ENCODE measurements at places on chromosomes 16 and 17. TPM values are rescaled to one million over a fixed set of nuclear protein-coding genes. Genes with fewer than 3 reads are reported as not detected.

DNA sequence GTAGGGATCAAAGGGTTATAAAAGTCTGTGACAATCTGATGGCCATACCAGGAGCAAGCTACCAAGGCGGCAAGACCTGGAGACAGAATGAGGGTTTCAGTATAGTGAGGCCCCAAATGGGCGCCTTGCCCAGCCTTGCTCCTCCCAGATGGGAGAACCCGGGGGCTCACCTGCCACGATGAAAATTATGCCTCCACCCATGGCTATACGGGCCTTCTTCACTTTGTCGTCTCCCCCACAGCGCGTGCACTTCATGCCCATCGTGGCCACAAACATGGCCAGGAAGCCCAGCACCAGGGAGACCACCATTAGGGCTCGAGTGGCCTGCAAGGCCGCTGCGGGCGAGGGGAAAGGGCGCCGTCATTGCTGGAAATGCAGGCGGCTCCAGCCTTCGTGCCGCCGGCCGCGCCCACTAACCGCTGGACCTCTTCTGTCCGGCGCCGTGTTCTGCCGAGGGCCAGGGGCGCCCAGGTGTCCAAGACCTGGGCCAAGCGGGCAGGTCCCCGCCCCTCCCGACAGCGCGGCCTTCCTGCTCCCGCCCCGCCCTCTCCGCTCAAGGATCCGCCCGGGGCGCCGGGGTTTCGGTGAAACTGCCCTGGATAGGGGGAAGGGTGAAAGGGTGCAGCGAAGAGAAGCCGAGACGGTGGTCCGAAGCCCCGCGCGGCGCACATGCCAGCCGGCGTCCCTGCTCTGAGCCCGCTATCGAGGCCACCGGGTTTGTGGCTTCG, 1.5 kb downstream of the CLDN7 start:
- DNase-seq: no peak

DNA sequence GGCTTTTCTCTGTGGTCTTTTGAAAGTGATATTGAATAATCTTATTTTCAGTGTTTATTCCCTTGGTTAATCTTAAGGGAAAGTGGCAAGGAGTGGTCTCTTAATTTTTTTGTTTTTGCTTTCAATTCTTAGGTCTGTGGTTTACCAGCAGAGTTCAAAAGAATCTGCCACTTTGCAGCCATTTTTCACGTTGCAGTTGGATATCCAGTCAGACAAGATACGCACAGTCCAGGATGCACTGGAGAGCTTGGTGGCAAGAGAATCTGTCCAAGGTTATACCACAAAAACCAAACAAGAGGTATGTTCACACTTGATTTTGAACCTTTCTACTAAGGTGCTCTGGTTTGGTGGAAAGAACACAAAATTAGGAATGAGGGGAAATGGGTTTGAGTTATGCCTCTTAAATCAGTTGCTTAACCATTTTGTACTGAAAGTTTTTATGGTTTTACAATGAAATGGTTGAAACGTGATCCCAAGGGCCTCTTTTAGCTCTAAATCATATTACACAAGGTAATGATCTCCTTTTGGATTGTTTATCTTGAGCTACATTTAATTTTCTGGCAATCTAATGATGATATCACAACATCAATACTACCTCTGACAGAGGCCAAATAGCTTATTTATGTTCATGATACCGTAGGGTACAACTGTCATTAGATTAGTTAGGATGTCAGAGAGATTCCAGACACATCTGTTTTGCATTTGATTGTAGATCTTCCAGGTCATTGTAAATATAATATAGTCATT, 51.6 kb upstream of the CRISPLD2 start:
- no peak for DNase-seq

SIRT7 gene
- 18.4 TPM for total RNA-seq

DNA sequence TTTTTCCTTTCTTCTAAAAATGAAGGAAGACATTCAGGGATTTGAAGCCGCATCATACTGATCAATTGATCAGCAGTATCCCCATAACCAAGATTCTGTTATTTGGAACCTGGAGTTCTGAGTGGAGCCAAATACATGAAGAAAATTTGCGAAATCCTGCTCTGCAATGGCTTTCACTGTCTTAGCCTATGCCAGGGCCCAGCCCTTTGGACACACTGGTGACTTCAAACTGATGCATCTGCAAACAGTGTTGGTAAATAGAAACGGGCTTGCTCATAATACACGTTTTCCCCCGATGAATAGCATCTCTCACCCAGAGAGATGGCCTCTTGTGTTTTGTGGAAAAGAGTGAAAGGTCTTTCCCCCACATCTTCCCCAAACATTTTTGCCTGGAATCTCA, 87.6 kb upstream of the TOX3 start:
- no peak for DNase-seq

CDRT15 gene
- not detected for total RNA-seq

DNA sequence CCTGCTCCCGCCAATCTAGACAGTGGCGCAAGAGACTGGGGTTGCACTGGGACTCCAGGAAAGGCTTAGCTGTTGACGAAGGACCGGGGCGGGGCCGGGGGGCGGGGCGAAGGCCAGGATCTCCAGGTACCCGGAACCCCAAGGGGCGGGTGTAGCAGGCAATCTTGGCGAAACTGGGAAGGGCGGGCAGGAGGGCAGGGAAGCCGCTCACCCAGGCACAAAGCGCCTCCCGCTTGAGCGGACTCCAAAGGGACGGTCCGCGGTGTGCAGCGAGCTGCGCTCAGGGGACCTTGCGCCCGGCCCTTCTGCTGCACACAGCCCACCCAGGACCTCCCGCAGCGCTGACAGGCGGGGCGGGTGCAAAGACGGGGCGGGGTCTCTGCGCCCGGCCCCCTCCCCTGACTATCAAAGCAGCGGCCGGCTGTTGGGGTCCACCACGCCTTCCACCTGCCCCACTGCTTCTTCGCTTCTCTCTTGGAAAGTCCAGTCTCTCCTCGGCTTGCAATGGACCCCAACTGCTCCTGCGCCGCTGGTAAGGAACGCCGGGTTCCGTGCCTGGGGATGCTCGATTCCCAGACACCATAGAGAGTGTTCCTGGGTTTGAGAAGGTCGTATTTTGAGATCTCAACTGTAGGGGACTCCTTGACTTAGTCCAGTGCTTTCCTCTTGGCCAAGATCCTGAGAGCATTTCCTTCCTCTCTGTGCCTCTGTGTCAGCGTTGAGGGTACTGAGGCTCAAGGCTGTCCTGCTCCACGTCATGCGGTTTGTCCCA, at the start of gene MT1F:
Gene MT1F, plus strand, starts transcription at position 405 of the 772 bp plus-strand sequence. Its CDS starts 100 bp downstream, at position 505.
- DNase-seq: no peak

- DNase-seq: no peak
Observed at GRCh38 chr17:13256545-13256944, 238.7 kb upstream of the ELAC2 start.

DNA sequence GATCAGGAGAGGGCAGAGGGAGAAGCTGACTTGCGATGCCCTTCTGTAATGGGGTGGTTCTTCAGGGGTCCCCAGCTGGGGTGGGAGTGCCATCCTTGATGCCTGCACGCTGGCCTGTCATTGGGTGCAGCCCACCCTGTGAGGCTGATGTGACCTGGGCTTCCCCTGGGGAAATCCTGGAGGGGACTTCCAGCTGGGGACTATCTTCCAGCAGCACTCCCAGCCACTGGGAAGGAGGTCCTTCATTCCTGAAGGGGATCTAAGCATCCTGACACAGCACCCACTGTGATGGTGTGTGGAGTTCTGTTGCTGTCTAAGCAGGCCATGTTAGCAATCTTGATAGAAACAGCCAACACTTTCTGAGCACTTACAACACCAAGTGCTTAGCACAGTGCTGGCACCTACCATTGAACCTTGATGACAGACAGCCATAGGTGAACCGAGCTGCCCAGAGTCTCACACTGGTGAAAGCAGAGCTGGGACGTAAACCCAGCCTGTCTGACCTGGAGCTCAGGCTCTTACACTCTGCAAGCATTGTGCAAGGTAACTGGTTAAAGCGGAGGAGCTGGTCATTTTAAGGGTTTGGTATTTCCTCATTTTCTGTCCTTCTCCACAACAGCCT, 211.3 kb downstream of the CCDC182 start:
- no peak for DNase-seq

All from HFFc6 (cell line).